ENCODE measurements at places on chromosomes 12 and 14.
A peak's percentile ranks its signal among the peaks of the same experiment; 100 is the strongest.

DNA sequence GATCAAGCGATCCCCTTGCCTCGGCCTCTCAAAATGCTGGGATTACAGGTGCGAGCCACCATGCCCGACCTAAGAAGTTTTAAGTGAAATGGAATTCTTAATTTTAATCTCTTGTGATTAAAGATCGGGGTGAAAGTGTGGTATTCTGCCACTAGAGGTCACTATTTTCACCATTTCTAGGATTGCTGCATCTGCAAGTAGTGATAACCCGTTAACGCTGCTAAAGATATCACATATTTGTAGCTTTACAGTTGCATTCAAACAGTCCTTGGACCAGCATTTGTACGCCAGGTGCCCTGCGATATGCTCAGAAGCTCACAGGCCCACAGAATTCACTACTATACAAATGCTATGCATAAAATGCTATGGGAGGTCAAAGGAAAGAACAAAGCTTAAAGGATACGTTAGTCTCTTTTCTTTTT is 19.3 kb downstream of the CCDC62 start:
- peak; percentile 71 for DNase-seq

- no peak for DNase-seq
Measured at GRCh38 chr12:82203086-82203485, 155.1 kb downstream of the CCDC59 start.

GRCh38 chr14:81123811-81124210 is 96.9 kb downstream of the GTF2A1 start:
- no peak for DNase-seq

GRCh38 chr12:103965255-103965589 is 450 bp upstream of the TDG start:
- DNase-seq: no peak

DNA sequence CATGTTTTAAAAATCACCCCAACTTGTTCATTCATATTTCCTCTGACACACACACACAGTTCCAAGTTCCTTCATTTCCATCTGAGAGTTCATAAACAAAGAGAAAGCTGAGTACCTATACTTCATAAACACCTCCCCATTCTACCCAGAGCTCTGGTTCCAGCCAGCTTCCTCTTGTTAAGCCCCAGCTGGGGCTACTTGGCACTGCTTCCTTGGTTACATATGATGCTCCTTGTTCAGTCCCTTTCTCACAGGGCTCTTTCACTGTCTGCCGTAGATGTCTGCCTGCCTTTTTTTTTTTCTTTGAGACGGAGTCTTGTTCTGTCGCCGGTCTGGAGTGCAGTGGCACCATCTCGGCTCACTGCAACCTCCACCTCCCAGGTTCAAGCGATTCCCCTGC is 77.5 kb downstream of the COX16 start:
- DNase-seq: no peak

DNA sequence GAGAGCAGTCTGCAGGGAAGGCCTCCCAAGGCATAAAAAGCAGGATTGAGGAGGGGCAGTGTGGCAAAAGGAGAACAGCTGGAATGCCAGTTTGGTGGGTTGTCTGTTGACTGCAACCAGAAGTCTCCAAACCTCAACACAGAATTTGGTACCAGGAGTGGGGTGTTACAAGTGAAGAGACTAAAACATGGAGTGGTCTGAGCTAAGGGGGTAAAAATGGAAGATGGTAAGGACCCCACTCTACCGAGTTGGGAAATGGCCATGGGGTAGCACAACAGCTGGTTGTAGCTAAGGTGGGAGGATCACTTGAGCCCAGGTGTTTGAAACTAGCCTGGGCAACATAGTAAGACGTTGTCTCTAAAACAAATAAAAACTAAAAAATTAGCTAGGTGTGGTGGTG is 17.8 kb upstream of the KLC1 start:
- no peak for DNase-seq

- DNase-seq: no peak
Measured at GRCh38 chr14:37593511-37594237, 1.4 kb downstream of the FOXA1 start.

DNA sequence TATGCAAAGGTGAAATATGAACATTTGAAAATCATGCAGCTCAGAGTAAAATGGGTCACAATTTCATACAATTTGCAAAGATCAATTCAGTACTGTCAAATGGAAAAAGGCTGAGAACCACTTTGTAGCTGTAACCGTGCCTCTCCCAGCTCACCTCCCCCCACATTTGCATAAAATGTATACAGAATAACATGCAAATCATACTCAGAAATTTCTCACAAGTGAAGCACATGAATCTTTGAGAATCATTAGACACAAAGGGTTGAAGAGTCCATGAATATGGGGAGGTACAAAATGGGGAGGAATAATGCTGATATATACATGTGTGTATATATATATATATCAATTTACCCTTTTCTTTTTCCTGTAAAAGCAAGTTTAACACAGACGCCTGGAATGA is 162.1 kb downstream of the APAF1 start:
- DNase-seq: no peak

- DNase-seq: no peak
Measured at GRCh38 chr14:70822530-70823185, 13.3 kb upstream of the MAP3K9 start.

- no peak for DNase-seq
Measured at GRCh38 chr14:57847706-57848105, 18.2 kb downstream of the SLC35F4 start.

DNA sequence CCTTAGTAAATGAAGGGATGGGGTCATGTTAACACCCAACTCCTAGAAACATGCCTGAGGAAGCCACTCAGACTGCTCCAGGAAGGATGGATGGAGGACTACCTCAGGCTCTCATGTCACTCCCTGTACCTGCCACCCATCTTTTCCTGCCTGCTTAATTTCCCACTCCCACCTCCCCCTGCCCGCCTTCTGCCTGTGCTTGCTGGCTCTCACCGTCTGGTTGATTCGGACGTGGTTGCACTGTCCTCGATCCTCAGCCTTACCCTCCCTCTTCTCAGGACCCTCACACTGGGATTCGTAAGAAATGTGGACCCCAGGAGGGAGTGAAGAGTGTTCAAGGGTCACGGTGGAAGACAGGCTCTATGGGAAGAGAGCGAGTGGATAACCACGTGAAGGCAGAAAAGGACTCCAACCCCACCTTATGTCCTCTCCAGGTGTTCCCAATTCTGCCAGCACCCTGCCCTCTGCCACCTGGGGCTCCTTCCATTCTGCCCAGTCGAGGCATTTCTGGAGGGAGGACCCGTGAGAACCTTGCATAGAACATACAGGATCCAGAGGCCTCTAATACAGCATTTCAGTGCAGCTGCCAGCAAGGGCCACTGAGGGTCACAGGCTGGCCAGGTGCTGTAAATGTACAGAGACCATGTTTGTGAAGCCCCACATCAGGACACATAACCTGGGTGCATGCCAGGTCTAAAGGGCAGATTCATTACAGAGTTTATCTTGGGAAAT is 12.9 kb downstream of the ITGB7 start:
- DNase-seq: no peak

- no peak for DNase-seq
Measured at GRCh38 chr14:51967521-51967920, 21.8 kb upstream of the RTRAF start.

- no peak for DNase-seq
Measured at GRCh38 chr12:58920102-58920960, at the start of gene LRIG3. LRIG3 (minus strand) TSS chr12:58920504; CDS start chr12:58920235, 269 bp downstream.

DNA sequence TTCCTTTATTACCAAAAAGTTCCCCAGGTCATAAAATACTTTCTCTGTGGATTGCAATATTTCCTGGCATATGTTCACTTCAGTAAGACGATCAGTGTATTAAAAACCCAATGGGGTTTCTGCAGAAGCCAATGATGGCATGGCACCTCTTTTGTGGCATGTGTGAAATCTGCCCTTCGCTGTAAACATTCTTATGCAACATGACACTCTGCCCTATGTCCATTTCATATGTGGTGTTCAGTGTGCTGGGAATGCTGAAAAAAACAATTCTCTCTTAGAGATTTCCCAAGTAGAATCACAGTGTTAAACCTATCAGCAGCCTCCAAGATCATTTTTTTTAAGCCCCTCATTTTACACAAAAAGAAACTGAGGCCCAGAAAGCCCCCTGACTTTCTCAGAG is 2.3 kb upstream of the MYBPC1 start:
- no peak for DNase-seq

DNA sequence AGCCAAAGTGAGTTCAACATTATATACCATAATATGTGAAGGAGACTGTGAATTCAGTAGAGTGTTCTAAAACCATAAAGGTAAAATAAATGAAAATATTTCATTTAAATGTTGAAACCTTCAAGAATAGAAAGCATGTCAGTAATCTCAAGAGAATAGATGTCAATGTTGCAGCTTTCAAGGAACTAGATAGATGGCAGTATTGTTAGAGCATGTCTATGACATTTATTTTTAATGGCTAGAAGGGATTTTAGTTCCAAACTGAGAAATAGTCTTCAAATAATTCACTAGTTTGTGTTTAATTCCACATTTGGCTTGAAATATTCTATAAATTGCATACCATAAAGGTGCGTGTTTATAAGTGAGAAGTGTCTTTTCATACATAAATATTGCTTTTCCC is 326.5 kb downstream of the FLRT2 start:
- DNase-seq: no peak

- DNase-seq: no peak
Measured at GRCh38 chr14:101476258-101476915, 84.9 kb upstream of the DIO3 start.

- DNase-seq: no peak
Measured at GRCh38 chr12:14840616-14841015, 2.7 kb downstream of the ART4 start.

DNA sequence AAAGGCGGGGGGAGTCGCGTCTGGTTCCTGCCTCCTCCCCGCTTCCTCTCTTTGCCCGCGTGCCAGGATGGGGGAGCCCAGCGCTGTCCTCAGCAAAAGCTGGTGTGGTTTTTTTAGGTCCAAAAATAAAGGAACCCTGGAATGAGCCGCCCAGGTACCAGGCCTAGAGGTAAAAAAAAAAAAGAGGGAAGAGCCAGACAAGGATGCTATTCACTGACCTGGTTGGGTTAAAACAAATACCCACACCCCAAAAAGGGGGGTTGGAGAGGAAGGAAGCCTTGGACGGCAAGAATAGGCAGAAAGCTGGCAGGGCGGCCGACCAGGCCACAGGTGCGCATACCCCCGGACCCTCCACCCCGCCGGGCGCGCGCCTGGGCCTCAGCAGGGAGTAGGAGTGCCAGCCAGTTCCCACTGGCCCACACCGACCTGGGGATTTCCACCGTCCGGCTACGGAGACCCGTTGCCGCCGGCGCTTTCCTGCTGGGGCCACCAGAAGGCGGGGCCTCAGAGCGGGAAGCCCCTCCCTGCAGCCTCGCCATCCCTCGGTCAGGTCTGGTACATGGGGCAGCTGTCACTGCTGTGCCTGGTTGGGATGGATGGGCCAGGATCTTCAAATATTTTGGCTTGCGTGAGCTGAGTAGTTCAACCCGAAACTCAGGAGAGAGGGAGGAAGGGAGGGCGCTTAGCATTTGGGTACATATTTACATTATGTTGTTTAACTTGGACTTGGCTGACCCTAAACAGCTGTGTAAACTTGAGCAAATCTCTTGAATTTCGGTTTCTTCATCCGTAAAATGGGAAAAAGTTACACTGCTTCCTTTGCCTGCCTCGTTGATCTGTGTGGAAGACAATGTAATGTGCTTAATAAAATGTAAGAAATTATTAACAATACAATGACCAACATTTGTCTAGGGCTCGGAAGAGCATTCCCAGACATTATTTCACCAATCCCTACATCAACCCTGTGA is 5.4 kb upstream of the IRF2BPL start:
- peak; percentile 90 for DNase-seq

DNA sequence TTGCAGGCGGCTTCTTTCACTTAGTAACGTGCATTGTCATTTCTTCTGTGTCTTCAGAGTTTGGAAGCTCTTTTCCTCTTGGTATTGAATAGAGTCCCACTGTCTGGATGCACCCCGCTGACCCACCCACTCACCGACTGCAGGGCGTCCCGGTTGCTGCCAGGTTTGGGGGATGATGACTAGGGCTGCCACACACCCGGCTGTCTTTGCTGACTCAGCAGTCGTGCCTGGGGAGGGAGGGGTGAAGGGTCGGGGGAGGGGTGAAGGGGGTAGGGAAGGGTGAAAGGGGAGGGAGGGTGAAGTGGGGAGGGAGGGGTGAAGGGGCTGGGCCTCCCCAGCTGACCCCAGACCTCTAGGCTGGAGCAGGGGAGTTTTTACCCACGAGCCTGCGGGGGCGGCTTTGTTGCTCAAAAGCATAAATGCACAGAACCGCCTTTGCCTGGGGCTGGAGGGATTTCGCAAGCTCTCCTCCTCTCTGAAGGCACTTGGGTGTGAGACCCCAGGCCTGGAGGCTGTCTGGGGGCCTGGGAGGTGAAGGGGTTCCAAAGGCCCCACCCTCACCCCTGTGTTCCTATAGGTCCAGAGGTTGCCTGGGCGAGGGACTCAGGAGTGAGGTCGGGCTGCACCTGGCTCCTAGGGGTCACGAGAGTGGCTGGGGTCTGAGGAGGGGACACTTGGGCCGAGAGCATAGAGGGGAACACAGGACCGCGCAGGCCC is 31.3 kb upstream of the ULK1 start:
- DNase-seq: no peak

- peak; percentile 81 for DNase-seq
Measured at GRCh38 chr14:49861699-49862088, 9.1 kb upstream of the NEMF start.

GRCh38 chr14:54806616-54807015 is 96.0 kb downstream of the GCH1 start:
- DNase-seq: no peak

GRCh38 chr14:30305346-30305745 is 253.6 kb upstream of the G2E3 start:
- DNase-seq: no peak

GRCh38 chr12:126974779-126975178 is 1292.2 kb upstream of the TMEM132C start:
- no peak for DNase-seq

DNA sequence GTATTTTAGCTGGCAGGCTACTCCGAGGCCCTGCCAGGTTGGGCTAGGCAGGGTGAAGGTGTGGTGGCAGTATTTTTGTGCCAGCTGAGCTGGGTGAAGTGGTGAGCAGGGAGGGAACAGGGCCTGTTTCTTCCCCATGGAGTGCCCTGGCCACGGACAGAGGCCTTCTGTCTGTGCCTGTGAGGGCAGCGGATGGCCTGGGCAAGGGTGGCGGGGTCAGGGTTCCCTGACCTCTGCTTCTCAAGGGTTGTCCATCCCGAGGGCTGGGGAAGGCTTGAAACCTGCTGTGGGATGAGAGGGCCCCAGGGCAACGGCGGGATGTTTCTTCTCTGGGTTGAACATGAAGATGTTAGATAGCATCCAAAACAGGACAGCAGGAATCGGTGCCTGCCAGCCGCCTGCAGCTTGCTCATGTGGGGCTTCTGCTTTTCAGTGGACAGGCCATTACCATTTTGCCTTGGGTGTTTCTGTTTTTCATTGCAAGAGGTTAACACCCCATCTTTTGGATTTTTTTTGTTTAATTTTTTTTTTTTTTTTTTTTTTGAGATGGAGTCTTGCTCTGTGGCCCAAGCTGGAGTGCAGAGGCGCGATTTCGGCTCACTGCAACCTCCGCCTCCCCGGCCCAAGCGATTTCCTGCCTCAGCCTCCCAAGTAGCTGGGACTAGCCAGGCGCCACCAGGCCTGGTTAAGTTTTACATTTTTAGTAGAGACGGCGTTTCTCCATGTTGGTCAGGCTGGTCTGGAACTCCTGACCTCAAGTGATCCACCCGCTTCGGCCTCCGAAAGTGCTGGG is 3.3 kb downstream of the MTA1 start:
- no peak for DNase-seq

GRCh38 chr12:57811028-57811755 is 7.3 kb downstream of the AVIL start:
- DNase-seq: no peak

All from CD4-positive, alpha-beta T cell treated with Interleukin-17A for 1 hour (primary cell).